Activated T-cell treated with anti-CD3 and anti-CD28 coated beads, Interleukin-2, amount 50 U/mL, for 72 hours (primary cell): ENCODE measurements at places on chromosomes 12 and 14.
A peak's percentile ranks its signal among the peaks of the same experiment; 100 is the strongest.

DNA sequence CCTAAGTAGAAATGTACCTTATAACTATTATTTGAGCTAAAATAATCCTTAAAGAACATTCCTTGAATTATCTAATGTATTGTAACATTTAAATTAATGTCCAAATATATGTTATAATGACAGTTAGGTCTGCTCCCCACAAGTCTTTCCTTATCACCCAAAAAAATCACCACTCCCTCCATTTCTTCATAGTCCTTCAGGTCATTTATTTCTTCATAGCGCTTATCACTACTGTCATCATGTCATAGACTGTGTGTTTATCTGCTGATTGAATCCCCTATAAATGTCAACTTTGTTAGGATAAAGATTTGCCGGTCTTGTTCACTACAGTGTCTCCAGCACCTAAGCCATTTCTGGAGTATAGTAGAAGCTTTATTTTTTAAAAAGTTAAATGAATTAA, 12.0 kb downstream of the LUM start:
- no peak for DNase-seq

DNA sequence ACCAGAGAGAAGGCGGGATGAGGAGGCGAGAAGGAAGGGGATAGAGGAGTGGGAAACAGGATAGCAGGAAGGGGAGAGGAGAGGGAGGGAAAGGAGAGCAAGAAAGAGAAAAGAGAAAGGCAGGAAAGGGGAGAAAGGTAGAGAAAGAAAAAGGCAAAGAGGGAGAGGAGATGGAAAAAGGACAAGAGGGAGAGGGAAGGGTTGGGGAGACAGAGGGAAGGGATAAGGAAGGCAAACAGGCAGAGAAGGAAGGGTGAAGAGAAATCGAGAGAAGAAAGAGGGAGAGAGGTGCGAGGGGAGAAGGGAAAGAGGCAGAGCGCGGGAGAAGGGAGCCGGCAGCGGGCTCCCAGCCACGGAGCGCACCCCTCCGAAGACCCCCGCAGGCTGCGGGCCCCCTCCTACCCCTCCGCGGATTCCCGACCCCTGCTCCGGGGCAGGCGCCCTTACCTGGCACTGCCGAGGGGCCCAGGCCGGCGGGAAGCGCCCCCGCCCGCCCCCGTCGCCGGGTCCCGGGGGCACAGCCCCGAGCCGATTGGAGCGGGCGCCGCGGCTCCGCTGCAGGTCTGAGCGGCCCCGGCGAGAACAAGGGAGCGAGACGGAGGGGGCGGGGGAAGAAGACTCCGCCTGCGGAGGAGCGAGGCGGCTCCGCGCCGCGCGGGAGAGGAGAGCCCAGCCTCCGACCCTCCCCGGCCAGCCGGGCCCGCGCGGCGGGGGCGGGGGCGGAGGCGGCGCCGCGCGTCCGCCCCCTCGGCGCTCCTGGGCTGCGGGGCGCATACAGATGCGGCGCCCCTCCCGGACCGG, at the start of gene CDH24:
Gene CDH24, minus strand, starts transcription at position 565 of the 801 bp plus-strand sequence. CDS start 1,787 bp downstream, outside the sequence.
- DNase-seq: peak; percentile 77

DNA sequence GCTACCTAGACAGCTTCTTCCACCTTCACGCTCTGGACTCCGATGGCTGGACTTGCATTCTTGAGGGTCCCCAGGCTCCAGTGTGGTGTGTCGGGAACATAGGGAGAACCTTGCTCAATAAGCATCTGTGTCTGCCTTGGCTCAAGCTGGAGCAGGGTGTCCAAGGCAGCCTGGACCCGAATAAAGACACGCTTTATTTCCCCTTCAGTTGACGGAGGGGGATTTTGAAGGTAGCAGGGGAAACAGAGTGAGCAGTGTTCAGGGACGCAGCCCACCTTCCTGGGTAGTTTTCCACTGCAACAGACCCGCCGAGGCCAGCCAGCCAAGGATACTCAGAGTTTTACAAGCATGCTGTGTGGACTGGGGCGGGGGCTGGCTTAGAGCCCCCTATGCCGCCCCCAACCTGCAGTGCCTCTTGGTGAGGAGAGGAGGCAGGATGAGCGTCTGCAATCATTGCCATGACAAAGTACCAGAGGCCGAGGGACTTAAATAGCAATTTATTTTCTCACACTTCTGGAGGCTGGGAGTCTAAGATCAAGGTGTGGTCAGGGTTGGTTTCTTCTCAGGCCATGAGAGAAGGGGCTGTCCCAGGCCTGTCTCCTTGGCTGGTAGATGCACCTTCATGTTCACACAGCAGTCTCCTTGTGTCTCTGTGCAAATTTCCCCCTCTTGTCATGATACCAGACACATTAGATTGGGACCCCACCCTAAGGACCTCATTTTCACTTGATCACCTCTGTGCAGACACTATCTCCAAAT, 201.2 kb downstream of the CHST11 start:
- DNase-seq: no peak

DNA sequence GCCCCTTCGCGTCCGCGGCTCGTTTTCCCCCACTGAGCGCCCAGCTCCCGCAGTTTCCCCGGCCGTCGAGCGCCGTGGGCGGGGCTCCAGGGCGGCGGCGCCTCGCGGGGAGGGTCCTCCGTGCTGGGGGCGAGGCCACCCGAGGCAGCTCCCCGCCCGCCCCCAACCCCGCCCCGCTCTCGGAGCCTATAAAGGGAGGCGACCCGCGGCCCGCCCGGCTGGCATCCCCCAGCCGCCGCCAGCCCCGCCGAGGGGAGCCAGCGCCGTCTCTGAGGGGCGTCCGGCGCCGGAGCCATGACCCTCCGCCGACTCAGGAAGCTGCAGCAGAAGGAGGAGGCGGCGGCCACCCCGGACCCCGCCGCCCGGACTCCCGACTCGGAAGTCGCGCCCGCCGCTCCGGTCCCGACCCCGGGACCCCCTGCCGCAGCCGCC, at the start of gene TAMALIN:
Gene TAMALIN, plus strand, starts transcription at position 221 of the 432 bp plus-strand sequence. Its CDS starts 74 bp downstream, at position 295.
- peak; percentile 84 for DNase-seq

- no peak for DNase-seq
Measured at GRCh38 chr12:95554532-95555071, 3.3 kb upstream of the USP44 start.

DNA sequence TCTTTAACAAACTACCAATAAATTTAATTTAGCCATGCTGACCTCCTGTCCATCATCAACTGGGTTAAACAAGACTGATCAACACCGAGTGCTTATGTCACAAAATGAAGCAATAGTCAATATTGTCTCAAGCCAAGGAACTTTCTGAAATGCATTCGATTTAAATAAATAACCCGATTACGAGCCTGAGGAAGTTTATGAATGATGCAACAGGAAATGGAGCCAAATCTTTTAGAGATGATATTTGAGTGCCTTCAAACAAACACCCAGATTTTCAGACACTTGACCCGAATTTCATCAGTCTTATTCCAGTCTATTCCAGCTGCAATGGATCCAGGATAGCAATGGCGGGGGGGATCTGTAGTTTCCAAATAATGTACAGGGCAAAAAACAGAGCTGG, 27.9 kb downstream of the FAR2 start:
- no peak for DNase-seq

DNA sequence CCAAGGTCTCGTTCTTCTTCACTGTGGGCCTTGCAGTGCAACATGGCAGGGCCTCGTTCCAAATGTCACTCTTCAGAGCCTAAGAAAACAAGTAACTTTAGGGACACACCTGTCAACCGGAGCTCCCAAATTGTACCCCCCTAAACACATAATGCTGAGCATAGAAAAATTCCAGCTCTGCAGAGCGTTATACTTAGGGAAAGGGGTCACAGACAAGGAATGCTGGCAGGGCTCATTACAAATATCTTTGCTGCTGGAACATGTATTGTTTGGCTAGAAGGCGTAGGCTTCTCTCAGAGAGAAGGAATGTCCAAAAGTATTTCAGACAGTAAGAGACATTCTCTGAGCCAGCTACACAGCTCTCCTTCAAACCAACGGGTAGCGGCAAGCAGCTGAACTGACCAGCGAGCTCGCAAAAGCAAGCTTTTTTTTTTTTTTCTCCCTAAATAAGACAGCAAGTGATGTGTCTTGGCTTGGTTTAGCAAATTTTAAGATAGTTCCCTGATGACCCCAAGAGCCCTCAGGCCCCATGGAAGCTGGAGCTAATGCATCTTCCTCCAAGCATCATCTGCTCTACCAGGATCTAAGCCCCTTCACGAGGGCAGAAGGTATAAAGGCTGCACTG, 24.5 kb downstream of the SSH1 start:
- DNase-seq: no peak

- no peak for DNase-seq
Measured at GRCh38 chr12:91367234-91367849, 184.7 kb upstream of the DCN start.

DNA sequence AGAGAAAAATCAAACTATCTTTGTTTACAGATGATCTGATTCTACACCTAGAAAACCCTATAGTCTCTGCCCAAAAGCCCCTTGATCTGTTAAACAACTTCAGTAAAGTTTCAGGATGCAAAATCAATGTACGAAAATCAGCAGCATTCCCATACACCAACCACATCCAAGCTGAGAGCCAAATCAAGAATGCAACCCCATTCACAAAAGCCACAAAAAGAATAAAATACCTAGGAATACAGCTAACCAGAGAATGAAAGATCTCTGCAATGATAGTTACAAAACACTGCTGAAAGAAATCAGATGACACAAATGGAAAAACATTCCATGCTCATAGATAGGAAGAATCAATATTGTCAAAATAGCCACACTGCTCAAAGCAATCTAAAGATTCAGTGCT, 265.7 kb downstream of the AEBP2 start:
- no peak for DNase-seq

DNA sequence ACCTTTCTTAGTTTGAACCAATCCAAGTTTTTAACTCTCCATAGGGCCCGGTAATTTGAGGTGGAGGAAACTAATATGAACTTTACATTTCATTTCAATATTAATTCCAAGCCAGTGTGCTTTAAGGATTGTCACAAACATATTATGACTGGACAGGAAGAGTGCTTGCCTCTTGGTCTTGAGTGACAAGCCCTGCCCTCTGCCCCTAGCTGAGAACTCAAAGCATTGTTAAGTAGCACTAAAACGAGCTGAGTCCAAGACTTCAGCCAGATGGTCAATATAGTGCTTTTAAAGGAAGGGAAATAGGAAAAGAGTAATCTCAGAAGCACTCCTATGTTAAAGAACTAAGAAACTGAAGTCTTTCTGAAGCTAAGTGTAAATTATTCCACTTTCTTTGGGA, 17.1 kb downstream of the TRMT5 start:
- DNase-seq: no peak

DNA sequence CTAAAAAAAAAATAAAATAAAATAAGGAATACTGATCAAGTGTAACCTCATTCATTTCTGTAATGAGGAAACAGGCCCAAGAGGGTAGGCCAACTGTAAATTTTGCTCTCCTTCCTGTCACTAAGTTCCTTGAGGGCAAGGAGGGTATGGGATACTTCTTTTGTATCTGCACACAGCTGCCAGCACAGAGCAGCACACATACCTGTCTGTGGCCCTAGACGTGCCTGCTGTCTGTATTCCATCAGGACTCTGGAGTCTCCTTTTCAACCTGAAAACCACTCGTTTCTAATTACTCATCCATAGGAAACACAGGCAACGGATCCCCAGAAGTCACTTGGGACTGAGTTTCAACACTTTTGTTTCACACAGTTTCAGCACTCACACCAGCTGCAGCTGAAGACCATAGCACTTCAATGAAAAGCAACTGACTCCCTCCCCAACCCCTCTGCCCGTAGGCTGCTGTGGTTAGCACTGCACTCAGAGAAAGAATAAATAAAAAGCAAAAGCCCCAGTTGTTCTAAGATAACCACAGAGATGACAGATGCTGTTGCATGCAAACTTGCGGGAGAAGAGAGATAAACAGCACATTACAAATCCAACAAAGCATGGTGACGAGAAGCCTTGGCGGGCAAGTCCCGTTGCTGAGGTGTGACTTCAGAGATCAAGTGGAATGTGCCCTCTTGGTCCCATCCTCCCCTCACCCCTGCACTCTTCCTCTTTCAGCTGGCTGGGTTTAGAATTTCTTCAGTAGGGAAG, 24.9 kb downstream of the CRACR2A start:
- peak; percentile 71 for DNase-seq

DNA sequence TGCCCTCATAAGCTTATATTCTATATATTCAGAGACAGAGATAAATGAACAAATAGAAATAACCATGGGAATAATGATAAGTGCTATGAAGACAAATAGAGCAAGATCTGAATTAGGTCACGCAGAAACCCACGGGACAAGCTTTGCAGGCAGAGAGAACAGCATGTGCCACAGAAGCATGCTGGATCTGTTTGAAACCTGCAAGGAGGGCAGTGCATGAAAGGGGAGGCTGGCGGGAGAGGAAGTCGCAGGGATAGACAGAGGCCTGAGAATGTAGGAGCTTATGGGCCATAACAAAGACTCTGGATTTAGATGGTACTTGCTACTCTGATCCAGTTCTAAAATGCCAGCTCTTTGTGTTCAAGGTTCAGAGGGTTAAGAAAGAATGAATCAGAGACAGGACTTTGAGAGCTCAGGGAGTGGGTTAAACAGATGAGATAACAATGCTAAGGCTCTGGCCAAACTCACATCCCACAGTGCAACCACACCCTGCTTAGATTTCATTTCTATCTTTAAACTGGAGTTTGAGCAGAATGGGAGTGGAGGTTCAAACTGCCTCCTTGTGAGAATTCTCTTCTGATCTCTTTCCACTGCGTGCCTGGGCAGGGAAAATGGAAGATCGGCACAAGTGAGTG, 49.2 kb upstream of the PPP1R12A start:
- no peak for DNase-seq

GRCh38 chr12:24505366-24506015, 443.4 kb downstream of the BCAT1 start:
- no peak for DNase-seq

DNA sequence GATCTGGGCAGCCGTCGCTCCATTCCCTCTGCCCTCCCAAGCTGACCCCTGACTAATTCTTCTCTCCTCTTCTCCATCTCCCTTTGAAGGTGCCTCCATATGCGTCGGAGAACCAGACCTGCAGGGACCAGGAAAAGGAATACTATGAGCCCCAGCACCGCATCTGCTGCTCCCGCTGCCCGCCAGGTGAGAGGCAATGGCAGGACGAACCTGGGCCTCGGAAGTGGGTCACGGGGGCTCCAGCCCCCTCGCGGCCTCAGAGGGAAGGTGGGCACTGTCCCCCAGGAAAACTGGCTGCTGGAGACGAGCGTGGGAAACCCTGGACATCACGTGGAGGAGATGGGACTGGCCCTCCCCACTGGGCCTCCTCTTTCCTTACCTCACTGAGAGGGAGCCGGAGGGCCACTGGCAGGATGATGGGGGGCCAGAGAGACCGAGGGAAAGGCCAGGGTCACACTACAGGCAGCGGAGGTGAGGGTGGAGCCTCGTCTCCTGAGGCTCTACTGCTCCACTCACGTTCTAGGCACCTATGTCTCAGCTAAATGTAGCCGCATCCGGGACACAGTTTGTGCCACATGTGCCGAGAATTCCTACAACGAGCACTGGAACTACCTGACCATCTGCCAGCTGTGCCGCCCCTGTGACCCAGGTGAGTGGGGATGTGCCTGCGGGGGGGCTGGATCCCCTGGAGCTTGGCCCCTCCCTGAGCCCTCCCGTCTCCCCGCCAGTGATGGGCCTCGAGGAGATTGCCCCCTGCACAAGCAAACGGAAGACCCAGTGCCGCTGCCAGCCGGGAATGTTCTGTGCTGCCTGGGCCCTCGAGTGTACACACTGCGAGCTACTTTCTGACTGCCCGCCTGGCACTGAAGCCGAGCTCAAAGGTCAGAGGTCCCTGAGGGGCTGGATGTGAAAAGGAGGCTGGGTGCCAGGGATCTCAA, 806 bp downstream of the LTBR start:
- no peak for DNase-seq

- no peak for DNase-seq
Measured at GRCh38 chr14:62234849-62235248, 472.6 kb downstream of the SNAPC1 start.
